ENCODE measurements at places on chromosomes 7 and 10.
A peak's percentile ranks its signal among the peaks of the same experiment; 100 is the strongest.

- DNase-seq: no peak
These were observed 250.8 kb upstream of the HABP2 start for GRCh38 chr10:113302062-113302461.

DNA sequence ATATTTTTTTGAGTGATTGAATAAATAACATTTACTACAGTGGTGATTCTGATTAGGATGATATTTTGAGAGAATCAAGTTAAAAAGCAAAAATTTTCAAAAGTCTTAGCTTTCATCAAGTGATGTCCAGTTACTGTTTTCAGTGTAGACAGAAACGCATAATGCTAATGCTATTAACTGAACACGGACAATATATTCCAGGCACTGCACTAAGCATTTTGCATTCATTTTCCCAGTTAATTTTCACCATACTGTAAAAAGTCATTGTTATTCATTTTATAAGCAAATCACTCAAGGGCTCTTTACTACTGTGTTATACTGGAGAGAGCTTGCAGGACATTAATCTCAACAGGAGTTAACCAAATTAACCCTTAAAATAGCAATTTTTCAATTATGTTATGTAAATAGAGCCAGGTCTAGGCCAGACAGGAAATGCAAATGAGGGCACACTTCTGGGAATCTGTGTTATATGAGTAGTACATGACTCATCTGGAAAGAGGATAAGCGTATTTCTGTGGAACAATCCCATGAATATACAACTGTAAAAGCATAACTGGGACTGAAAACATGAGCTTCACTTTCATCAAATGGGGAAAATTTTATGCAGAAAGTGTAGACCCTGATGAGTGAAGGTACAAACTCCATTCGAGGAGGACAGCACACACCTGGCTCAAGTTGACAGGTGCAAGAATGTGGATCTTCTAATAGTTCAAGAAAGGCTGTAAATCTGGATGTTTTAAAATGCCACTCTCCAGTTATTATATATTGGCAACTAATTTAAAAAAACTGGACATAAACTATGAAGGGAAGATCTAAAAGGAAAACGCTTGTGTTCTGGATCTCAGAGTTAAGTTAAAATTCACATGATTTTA is 75.4 kb downstream of the ANK3 start:
- DNase-seq: no peak

DNA sequence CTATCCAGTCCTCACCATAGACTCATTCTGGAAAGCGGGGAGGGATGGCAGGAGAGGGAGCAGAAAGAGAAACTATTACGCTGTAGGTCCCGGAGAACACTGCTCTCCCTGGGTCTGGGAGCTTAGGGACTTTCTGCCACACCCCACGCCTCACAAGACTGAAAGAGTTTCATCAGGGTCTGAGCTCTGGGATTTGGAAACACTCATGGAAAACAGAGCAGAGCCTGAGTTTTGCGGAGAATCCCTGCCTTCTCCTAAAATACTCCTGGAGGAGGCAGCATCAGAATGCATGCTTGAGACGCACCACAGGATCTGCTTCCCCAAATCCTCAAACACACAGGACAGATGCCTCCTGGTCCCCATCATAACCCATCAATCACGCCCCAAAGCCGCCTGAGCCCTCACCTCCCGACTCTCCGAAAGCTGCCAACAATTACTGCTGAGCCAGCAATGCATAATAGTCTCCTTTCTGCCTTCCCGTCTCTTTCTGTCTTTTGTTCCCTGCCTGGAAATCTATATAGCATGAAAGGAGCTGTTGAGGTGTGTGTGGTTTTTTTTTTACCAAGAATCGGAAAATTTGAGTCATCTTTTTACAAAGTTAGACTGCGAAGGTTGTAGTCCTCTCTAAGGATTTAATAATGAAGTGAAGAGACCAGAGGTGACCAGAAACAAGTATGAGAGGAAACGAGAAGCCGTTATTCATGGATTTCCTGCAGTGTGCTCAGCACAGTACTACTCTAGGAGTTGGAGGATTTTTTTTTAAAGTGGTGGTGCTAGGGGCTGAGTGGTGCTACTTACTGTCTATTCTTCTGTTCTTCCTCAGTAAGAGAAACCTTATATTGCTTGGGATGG is 37.7 kb downstream of the ASB13 start:
- peak; percentile 65 for DNase-seq

DNA sequence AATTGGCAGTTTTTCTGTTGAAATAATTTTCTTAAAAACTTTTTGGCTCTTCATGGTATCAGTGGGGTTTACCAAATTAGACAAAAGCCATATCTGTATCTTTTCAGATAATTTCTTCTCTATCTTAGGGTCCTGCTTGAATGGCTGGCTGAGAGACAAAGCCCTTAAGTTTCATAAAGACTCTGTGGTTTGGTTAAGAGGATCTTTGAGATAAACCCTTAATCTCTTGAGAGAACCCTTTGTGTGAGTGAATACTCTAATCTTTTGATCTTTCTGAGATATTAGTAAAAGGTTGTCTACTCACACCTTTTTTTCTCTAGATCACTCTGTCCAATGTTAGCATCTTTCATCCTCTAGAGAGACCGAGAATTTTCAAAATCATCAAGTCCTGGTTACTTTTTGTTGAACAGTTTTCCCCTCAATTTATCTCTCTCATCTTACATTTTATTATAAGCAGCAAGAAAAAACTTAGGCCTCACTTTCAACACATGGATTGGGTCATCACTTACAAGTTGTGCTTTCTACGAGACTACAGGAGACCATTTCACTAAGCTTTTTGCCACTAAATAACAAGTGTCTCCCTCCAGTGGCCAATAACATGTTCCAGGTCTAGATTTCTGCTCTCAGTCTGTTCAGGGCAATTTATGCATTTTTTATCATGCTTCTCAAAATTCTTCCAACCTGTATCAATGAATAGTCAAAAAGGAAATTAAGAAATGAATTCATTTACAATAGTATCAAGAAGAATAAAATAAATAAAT is 28.4 kb downstream of the DNAJC9 start:
- DNase-seq: no peak

- no peak for DNase-seq
These were observed 49.9 kb upstream of the TMEM248 start for GRCh38 chr7:66871076-66871475.

DNA sequence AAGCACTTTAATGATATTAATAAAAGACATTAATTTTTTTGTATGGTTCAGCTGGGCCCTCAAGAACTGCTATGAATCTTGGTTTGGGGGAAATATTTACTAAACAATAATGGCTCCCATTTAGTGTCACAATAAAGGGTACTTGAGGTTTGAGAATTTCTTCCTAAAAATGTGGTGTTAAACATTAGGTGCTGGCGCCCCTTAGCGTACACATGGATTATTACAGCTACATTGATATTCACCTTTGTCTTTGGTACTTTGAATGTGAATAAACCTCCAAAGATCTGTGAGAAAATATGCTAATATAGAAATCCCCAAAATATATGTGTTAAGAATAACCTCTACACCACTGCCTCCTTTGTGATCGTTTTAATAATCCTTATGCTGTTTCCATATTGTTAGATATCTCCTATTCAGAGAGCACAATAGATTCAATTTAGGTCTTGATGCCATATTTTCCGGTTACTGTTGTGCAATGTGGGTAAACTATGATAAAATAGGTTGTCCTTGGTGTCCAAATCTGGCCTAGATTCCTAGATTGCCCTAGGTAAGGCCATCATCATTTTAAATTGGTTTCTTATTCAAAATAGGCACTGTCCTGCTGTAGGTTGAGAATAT is 161.8 kb upstream of the CACNA2D1 start:
- no peak for DNase-seq

DNA sequence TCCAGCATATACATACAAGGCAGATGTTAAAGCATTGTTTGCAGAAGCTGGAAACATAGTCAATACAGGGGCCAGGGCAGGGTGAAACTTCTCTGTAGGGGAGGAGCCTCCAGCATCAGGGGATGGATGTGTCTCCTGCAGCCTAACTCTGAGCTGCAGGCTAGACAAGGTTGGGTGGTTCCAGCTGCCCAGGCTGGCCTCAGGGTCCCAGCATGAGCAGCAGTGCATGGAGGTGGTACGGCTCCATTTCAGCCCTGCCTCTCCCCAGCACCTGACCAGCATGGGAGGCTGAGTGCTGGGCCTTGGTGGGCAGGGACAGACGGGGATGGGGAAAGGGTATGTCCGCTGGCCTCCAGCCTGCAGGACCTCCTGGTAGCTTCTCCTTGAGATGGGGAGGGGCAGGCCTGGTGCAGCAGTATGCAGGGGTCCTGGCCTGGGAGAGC is 7.4 kb upstream of the TBRG4 start:
- DNase-seq: no peak

DNA sequence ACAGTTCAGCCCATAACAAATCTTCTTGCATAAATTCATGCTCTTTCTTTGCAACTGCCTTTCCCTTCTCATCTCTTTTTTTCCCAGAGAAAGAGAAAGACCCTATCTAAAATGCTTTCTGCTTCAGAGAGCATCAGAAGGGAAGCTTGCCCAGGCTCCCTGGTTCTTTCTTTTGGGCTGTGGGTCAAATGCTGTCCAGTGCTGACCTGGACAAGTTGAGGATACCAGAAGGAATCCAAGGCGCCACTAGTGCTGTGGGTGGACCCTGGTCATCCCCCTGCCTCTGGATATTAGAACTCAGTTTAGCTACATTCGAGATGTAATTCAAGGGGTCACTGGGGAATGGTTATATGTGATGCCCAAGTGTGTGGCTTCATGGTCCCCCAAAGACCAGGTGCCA is 411.6 kb downstream of the RPS24 start:
- DNase-seq: peak; percentile 14

DNA sequence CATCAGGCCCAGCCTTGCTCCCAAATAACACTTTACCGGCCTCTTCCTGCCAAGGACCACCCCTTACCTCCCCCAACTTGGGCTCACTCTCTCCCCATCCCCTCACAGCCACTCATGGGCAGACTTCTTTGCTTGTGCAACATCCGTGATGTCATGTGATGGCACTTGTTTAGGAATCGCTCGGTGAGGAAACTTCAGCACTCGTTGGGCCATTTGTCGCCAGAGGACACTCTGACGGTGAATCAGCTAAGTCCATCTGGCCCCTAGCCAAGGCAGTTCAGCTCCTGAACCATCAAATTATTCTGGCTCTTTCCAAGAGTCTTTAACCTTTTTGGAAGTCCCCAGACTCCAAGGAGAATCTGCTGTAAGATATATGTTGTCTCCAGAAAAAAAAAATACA is 19.2 kb downstream of the BTBD16 start:
- DNase-seq: no peak

- DNase-seq: no peak
These were observed 2.9 kb downstream of the MIOS start for GRCh38 chr7:7569615-7570014.

GRCh38 chr7:22255342-22255741 is 101.6 kb downstream of the RAPGEF5 start:
- no peak for DNase-seq

GRCh38 chr7:85215098-85215497 is 28.2 kb upstream of the SEMA3D start:
- no peak for DNase-seq

GRCh38 chr10:115826396-115826795 is 446.6 kb downstream of the GFRA1 start:
- DNase-seq: no peak

DNA sequence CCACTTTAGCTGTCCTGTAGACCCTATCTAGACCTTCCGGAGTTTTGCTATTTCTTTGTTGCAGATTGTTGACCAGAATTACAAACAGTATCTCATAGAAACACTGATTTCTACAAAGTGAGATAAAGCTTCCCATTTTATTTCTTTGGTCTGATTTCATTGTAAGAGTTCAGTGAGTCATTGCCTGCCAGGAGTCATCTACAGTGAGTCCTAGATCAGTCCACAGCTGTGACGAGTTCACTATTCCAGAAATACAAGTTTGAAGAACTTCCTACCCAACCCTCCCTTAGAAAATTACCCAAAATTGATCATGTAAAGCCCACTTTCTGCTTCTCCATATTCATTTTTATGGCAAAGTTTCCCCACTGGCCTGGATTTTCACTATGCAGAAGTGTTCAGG is 905.5 kb downstream of the CNTNAP2 start:
- no peak for DNase-seq

DNA sequence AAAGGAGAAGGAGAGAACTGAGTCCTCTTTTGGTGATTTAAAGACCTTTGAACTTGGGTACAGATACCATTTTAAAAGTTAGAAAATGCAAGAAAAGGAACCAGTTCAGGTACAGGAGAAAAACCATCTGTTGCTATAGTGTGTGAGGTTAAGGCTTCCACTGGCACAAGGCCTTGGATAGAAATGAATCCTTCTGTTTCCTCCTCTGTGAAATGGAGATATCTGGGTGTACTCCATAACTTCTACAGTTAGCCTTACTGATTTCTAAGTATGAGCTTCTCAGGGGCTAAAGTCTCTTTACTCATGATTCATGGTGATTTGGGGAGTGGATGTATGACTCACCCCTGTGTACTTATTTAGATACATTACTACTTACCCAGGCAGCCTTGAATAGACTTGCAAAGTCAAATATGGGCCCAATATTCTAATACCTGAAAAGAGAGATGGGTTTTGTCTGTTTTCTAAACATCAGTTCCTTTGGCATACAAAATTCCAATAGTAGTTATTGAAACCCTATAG is 117.2 kb upstream of the ADO start:
- DNase-seq: no peak

- DNase-seq: no peak
These were observed 38.8 kb downstream of the CAPZA2 start for GRCh38 chr7:116901143-116901542.

DNA sequence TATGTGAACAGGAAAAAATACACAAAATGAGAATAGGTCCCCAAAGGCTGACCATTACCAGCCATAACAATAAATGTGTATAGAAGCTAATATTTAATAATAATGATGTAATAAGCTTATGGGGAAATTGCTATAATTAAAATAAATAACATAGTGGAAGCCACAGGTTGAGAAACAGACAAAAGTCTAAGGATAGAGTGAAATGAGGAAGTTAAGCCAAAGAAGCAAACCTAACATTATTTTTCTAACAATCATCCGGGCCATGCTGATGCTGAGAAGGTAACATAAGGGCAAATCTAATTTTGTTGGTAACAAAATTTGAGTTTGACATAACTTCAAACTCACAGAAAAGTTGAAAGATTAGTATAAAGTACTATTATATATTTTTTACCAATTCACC is 115.9 kb downstream of the MICU1 start:
- no peak for DNase-seq

DNA sequence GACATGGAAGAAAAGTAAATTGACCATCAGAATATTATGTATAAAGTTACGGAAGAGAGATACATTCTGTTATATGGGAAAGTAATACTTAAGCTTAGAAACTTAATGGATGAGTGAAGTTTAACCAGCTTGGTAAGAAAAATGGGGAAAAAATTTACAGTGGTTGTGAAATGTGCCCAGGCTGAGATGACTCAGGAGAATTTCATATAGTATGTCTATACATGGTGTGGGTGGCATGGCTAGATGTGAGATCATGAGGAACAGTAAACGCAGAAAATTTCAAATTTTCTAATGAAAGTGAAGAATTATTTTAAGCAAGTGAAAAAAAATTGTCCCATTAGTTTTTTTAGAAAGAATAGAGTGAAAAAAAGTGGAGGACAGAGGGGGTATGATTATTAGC is 552.5 kb upstream of the SORCS1 start:
- DNase-seq: no peak

Data from left hindlimb (tissue), 1 donor.